Transverse colon (tissue), 4 donors: ENCODE measurements at places on chromosomes 3 and 15. TPM values are rescaled to one million over a fixed set of nuclear protein-coding genes. Genes with fewer than 3 reads are reported as not detected.

DNA sequence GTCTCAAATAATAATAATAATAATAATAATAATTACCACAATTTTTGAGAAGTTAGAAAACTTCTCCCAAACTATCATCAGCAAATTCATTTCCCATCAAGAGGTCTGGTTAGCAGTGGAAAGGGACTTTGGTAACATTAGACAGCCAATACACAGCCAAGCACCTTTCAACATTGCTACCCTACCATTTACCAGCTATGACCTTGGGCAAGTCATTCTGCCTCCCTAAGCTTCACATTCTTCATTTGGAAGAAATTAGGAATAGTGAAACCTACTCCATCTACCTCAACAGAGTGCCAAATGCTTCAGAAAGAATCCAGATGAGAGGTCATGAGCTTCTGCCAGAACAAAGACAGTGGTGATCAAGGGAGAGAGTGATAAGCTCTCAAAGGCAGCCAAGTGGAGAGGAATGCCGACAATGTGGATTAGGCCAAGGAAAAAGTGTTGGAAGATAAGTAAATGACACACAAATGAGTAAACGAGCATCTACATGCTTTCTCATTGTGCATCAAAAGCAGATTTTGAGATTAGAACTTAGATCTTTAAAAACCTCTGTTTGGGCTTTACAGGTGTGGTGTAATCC lies 42.9 kb upstream of the LPP start:
- no peak for DNase-seq

GRCh38 chr15:63070681-63071129 lies 28.2 kb downstream of the TPM1 start:
- DNase-seq = no peak

- DNase-seq = no peak
Observed at GRCh38 chr3:71486831-71487230, 96.7 kb downstream of the FOXP1 start.

The PRSS50 gene
- 0.14 TPM for total RNA-seq

DNA sequence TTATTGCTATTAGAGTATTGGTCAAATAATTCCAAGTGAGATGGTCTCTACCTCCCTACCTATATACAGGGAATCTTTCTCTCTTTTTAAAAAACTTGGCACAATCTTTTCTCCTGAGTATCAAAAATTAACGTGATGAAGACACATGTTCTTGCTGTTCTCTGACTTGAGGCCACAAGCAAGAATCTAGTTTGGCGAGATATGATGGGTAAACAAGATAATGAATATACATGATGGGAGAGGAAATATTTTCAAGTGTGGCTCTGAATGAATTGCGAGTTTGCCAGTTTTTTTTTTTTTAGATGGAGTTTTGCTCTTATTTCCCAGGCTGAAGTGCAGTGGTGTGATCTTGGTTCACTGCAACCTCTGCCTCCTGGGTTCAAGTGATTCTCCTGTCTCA lies 11.6 kb downstream of the NR1D2 start:
- DNase-seq = no peak

GRCh38 chr3:115709093-115709492 lies 85.8 kb downstream of the GAP43 start:
- DNase-seq = no peak
